ENCODE measurements at places on chromosomes 1 and 21.
A peak's percentile ranks its signal among the peaks of the same experiment; 100 is the strongest.

DNA sequence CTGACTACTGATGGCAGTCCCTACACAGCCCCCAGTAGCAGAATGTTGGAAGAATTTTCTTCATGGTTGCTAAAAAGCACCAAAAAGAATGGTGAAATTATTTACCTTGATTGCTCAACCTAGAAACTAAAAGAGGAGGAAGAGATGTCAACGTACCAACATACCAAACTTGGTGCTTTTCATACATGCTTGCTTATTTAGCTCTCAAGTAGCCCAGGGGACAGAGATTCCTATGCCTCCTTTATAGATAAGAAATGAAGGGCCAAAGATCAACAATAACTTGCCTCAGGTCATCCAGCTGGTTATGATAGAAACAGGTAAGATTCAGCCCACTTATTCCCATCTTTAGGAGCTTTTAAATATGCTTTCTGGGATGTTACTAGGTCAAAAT, 170.6 kb downstream of the PIGK start:
- DNase-seq: no peak

GRCh38 chr1:44862829-44863401, 19.9 kb upstream of the PTCH2 start:
- no peak for DNase-seq

- no peak for DNase-seq
Observed at GRCh38 chr1:170150921-170151320, 5.2 kb downstream of the NTMT2 start.

- no peak for DNase-seq
Observed at GRCh38 chr1:31712068-31712467, 8.3 kb upstream of the COL16A1 start.

DNA sequence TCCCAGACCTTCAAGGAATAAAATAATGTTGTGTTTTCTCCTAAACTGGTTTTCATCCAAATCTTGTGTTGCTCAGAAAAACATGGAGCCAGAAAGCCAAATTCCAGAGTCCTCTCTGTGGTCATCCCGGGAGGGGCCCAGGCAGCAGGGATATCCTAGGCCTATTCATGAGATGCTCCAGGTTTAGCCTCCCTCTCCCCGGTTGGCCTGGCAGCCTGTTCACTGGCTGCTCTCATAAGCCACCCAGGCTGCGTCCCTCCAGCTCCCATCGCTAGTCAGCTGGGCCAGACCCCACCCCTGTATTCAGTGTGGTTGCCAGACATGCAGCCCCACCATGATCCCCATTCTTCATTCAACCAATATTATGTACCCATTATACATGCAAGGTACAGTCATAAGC, 113.4 kb upstream of the F3 start:
- no peak for DNase-seq

DNA sequence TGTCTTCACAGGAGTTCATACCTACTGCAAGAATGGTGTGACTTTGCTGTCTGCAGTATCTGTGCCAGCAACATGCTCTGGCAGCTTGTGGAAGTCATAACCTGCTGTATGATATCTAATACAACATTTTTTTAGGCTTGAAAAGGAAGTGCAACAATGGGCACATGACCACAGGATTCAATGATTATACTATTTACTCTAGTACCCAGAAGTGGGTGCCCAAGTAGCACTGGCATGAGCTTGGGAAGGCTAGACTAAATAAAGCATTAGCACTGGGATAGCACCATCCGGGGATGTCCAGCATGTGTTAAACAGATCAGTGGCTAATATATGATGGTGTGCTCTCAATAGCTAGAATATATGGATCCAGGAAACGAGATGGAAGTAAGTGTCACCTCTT, 98.6 kb upstream of the PDE4B start:
- no peak for DNase-seq

GRCh38 chr1:108570128-108570527, 10.2 kb downstream of the EEIG2 start:
- no peak for DNase-seq

DNA sequence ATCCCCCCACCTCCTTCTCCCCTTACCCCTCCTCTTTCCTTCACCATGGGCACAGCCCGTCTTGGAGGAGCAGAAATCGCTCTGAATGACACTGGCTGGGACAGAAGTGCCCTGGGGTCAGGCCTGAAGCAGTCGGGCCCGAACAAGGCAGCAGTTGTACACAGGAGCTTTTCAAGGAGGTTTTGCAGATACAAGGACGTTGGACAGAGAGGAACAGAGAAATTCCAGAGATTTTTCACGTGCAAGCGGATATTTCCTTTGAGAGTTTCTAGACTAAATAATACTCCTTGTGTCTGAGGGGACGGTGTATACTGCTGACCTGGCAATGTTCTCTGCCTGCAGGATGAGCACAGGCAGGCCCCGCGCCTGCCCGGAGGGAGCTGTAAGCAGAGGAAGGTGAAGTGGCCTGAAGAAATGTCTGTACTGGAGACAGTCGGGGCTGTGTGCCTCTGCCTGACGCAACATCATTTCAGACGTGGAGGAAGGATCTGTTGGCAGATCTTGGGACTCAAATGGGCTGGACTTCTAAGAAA, 95.3 kb upstream of the SLC25A33 start:
- no peak for DNase-seq

DNA sequence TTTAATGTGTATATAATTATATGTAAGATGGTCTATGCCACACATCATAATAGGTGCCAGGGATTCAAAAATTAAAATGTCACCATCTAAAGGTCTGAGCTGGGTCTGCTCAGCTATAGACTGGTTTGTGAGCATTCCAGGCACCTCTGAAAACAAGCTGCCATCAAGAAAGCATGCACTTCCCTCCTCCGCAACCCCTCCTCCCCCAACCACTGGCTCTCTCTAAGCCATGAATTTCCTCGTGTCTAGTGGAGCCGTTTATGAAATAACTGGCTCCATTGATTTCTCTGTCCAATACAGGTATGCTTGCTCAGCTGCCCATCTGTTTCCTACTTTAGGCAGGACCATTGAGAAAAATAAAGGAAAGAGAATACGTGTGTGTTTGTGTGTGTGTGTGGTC, 522.6 kb upstream of the PLXNA2 start:
- DNase-seq: no peak

- DNase-seq: peak; percentile 50
Observed at GRCh38 chr1:44775930-44776729, 790 bp downstream of the RPS8 start.

- DNase-seq: no peak
Observed at GRCh38 chr21:39346206-39346605, 2.7 kb downstream of the HMGN1 start.

GRCh38 chr1:53732912-53733317, 6.0 kb downstream of the GLIS1 start:
- DNase-seq: no peak

- no peak for DNase-seq
Observed at GRCh38 chr1:57393058-57393584, 30.7 kb downstream of the DAB1 start.

DNA sequence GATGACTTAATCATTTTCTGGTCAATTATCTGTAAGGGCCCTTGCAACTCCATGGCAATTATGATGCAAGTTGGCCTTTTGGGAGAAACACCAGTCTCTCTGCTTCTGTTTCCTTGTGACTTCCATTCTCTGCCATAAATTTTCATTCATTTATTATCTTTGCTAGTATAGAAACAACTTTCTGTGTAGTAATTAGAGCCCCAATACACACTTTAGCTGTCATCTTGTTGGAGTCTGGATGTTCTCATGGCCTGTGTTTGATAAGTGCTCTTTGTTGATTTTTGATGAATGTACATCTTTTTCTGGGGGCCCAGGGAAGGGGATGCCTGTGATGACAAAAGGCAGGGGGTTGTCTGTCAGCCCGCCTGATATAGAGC, 22.4 kb downstream of the PROX1 start:
- DNase-seq: no peak

GRCh38 chr1:84245563-84245962, 55.9 kb upstream of the SAMD13 start:
- DNase-seq: no peak

- DNase-seq: no peak
Observed at GRCh38 chr1:211591980-211592493, 13.1 kb upstream of the SLC30A1 start.

- DNase-seq: no peak
Observed at GRCh38 chr1:25524568-25525360, 18.6 kb upstream of the LDLRAP1 start.

DNA sequence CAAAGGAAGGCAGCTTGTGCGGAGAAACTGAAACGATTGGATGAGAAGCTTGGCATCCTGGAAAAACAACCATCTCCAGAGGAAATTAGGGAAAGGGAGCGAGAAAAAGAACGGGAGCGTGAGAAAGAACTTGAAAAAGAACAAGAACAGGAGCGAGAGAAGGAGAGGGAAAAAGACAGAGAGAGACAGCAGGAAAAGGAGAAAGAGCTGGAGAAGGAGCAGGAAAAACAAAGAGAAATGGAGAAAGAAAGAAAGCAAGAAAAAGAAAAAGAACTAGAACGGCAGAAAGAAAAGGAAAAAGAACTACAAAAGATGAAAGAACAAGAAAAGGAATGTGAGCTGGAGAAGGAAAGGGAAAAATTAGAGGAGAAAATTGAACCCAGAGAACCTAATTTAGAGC, 47.2 kb downstream of the PRRC2C start:
- DNase-seq: no peak

DNA sequence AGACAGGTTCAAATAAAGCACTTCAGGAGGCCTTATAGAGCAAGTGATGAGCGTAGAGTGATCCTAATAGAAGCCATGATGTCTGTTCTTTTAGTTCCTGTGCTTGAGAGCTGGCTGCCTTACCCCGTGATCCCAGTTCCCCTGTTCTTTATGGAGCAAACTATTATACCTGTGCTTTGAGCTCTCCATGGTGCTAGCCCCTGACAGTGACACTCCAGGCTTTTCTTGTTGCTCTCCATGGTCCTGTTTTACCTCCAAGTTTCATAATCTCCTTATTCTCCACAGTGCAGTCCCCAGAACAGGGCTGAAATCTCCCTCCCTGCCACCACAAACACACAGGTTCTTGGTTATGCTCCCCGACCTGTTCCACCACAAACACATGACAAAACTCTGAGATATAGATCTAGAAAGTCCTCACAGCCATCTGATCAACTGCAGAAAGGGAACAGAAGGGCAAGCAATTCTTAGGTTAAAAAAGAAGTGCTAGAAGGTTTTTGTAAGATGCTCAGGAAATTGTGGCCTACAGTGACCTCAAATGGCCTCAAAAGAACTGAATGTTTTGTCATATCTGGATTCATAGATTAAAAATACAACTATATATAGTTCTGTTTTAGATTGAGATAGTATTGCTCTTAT, 6.0 kb downstream of the CADM3 start:
- DNase-seq: no peak

DNA sequence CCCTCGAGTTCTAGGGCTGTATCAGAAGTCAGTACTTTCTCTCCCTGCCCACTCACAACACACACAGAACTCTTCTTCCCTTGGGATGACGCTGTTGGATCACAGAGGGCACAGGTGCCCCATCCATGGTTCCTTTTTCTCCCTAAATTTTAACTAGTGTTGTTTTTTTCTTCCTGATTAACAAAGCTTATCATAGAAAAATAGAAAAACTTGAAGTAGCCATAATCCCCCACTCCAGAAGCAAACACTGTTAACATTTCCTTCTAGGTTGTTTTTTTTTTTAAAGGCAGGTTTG, 27.5 kb downstream of the NAV1 start:
- DNase-seq: no peak

DNA sequence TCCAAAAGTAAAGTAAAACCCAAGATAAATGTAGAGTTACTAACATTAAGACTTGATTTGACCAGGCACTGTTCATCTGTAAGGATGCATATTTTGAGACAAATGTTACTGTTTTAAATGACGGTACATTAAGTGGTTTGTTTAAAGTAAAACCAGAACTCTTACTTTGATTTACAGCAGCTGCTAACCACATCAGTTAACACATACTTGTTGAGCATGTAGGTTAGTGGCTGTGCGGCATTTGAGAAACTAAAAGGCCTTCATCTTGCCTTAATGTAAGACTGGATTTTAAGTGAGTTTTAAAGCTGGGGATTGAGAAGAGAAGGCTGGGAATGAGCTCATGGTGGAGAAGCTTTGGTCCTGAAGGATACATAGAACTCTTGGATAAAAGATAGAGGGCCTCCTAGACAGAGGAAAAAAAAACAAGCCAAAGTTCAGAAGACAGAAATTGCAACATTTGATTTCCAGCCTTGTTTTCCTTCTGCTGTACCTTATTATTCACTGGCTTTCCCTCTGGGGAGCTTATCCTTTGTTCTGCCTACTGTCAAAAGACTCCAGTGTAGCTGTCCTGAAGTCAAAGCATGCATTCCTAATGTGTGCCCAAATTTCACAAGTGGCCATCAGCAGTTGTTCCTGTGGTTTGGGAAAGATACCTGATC, 66.6 kb downstream of the MTR start:
- no peak for DNase-seq

DNA sequence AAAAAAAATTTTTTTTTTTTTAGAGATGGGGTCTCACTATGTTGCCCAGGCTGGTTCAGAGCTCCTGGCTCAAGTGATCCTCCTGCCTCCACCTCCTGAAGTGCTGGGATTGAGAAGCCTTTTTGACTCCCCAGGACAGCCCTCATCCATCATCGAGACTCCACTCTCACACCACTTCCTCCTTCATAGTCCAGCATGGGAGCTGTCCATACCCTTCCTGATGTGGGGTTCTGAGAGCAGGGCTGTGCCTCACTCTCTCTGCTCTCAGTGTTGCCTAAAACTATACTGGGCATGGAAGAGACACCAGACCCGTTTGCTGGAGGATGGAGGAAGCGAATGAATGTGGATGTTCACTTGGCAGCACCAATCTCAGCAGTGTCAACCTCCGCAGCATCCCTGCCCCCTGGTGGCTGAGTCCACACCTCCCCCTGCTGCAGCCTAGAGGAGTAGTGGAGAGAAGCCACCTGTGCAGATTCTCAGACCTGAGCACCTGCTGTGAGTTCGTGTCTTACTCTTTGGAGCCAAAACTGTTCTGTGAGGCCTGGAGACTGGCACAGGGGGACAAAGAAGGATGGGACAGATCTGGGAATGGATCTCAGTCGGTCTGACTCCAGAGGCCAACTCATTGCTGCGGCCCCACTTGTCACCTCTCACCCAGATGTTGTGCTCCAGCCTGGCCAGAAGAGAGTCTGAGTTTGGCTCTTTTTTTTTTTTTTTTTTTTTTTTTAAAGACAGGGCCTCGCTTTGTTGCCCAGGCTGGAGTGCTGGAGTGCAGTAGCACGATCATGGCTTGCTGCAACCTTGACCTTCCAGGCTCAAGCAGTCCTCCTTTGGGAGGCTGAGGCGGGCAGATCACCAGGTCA, 17.7 kb downstream of the TINAGL1 start:
- peak; percentile 15 for DNase-seq

DNA sequence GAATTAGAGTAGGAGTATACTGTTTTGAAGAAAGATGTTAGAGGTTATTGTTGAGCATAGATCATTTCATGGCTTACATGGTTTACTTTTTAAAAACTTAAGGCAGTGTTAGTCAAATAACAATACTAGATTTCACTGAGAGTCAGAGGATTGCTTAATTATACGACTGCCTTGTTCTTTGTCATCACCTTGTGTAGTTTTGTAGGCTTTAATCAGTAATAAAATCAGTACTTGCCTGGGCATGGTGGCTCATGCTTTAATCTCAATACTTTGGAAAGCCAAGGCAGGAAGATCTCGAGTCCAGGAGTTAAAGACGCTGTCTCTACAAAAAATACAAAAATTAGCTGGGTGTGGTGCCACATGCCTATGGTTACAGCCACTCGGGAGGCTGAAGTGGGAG, 41.3 kb upstream of the GPR52 start:
- no peak for DNase-seq

Measured in stimulated activated naive CD4-positive, alpha-beta T cell treated with Interleukin-2 at 50 U/mL for 16 hours (primary cell).